Mammary epithelial cell (primary cell): ENCODE measurements at places on chromosomes 12 and 14.
A peak's percentile ranks its signal among the peaks of the same experiment; 100 is the strongest.

- DNase-seq, result no peak
Measured at GRCh38 chr12:47877081-47877480, 27.7 kb downstream of the VDR start.

DNA sequence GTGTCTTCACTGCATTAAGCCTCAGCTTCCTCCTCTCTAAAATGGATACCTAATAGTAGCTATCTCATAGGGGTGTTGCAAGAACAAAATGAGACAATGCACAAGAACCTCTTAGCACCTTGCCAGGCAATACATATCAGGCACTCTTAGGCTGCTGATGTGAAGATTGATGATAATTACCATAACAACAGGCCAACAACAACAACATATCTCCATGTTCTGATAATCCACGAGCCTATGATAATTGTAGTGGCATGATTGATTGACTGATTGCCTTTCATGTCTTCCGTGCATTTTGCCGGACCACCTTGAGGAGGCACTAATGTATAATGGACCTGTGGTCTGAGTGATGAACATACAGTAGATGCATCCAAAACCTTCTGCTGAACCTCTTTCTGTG is 50.7 kb upstream of the WSCD2 start:
- DNase-seq, result no peak

GRCh38 chr14:54086767-54087166 is 130.1 kb upstream of the BMP4 start:
- no peak for DNase-seq

DNA sequence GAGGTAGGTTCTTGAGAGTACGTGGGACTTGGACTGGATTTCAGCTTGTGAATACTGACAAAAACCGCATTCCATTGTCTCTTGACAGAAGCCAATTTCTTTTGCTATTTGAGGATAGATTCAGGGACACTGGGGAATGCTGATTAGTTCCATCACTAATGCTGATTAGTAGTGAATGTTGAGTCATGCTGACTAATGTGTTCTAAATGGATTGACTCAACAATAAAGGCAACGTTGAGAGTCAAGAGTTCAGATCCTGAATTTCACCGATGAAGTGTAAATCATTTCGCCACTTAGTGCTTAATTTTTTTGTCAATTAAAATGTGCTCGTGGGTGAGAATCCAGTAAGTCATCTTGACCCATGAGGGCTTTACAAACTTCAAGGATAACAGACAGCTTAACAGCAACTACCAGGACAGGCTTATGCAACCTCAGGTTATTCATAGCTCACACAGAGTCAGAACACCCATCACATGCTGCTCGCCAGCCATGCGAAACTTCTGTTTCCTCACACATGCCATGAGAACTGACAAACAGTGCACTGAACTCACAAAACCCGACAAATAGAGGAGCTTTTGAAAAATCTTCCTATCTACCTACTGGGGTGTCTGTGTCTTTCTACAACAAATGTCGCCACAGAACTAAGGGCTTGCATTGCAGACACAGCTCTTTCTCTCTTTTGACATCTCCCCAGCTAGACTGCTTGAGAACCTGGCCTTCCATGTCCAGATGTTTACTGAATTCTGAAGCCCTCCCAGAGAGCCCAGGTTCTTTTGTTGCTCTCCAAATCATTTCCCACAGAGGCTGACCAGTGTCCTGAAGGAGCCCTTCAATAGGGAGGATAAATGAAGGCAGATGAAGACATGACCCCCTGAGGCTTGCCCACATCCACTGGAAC is 316.4 kb downstream of the ZFP36L1 start:
- DNase-seq, result peak; percentile 93

- DNase-seq, result no peak
Measured at GRCh38 chr12:3750616-3751015, 2.3 kb downstream of the CRACR2A start.

- no peak for DNase-seq
Measured at GRCh38 chr12:51389302-51389999, 1.8 kb downstream of the GALNT6 start.

DNA sequence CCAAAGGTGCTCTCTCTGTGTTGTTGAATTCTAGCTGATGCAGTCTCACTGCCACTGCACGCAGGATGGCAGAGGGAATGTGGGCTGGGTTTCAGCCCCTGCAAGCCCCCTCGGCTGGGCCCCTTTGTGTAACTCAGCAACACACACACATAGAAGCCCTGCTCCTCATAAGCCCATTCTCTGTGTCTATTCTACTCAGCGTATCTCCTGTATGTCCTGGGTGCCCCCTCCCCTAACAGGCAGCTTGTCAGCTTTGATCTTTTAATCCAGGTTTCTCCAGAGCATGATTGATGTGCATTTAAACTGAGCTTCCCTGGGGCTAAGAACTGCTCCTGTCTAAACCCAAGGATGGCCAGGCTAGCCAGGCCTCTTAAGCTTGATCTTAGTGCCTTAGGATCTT is 43.0 kb downstream of the SRRM4 start:
- no peak for DNase-seq

DNA sequence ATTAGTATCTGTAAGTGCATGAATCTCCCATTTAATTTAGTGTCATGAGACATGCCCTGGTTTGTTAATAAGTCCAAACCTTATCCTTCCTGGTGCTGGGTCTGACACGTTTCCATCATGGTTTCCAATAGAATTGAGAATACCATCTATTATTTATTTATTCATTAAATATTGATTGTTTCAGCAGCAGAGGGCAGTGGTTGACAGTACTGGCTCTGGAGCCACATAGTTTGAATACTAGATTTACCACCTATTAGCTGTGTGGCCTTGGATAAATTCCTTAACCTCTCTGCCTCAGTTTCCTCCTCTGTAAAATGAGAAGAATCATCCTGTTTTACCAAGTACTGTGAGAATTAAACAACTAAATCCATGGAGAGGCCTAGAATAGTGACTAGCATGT is 941 bp upstream of the STAB2 start:
- DNase-seq, result no peak

DNA sequence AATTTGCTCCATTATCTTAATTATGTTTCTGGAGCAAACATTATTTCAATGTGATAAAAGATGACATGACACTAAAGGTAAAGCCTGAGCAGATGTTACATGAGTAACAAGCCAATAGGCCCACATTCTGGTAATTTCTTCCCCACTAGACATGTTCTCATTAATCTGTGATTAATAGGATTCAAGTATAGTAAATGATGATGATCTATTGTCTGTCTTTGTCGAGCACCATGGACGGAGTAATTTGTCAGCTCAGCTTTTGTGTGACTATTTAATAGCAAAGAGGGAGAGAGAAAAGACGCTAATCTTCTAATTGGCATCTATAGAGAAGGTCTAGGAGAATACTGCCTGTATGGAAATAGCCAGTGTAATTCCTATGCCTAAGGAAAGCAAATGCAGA is 62.2 kb upstream of the INSM2 start:
- no peak for DNase-seq

DNA sequence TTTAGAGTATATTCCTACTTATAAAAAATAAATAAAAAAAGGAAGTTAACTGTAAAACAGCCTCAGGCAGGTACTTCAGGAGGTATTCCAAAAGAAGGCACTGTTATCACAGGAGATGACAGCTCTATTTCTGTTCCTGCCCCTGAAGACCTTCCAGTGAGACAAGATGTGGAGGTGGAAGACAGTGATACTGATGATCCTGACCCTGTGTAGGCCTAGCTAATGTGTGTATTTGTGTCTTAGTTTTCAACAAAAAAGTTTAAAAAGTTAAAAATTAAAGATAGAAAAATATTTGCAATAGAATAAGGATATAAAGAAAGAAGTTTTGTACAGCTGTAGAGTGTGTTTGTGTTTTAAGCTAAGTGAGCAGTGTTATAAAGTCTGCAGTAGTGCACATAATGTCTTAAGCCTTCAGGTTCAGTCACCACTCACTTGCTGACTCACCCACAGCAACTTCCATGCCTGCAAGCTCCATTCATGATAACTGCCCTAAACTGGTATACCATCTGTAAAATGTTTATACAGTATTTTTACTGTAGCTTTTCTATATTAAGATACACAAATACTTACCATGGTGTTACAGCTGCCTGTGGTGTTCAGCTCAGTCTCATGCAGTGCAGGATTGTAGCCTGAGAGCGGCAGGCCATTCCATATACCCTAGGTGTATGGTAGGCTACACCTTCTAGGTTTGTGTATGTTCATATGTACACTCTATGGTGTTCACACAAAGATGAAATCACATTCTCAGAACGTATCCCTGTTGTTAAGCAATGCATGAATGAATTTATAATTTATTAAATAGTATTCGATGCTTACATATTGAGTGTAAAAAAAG is 121.1 kb downstream of the ANO6 start:
- DNase-seq, result peak; percentile 79

DNA sequence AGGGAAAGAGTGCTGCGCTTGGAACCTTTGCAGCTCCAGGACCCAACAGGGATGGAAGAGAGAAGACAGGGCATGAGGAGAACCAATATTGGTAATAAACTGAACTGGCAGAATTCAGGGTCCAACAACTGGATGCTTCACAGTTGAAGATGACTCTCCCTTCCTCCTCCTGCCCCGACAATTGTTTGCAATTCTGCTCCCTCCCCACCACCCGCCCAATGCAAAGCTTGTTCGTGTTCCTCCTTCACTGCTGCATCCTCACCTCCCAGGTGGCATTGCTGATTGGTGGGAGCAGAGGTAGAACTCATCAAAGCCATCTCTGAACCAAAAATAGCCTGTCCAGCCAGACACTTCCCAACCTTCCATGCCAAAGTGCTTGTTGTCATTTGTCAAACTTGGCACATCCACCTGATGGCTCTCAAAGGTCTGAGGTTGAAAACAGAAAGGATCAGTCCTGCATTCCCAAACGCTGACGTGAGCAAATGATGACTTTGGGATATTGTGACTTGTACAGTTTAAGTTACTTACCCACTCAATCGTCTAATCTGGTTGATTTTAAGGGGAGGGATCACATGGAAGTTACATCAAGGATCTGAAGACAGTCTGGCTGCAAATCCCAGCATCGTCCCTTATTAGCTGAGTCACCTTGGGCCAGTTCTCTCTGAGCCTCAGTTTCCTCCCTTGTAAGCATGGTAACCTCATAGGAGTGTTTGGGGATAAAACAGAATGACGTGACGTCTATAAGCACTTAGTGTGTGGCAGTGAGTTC is 242.6 kb upstream of the CRY1 start:
- DNase-seq, result no peak

GRCh38 chr12:115017346-115017745 is 333.4 kb upstream of the TBX3 start:
- DNase-seq, result no peak

- DNase-seq, result peak; percentile 64
Measured at GRCh38 chr14:55038708-55039107, 11.7 kb downstream of the SOCS4 start.

GRCh38 chr14:95033682-95034632 is 123.4 kb downstream of the DICER1 start:
- no peak for DNase-seq

- DNase-seq, result no peak
Measured at GRCh38 chr12:4787965-4788364, 67.8 kb downstream of the GALNT8 start.

DNA sequence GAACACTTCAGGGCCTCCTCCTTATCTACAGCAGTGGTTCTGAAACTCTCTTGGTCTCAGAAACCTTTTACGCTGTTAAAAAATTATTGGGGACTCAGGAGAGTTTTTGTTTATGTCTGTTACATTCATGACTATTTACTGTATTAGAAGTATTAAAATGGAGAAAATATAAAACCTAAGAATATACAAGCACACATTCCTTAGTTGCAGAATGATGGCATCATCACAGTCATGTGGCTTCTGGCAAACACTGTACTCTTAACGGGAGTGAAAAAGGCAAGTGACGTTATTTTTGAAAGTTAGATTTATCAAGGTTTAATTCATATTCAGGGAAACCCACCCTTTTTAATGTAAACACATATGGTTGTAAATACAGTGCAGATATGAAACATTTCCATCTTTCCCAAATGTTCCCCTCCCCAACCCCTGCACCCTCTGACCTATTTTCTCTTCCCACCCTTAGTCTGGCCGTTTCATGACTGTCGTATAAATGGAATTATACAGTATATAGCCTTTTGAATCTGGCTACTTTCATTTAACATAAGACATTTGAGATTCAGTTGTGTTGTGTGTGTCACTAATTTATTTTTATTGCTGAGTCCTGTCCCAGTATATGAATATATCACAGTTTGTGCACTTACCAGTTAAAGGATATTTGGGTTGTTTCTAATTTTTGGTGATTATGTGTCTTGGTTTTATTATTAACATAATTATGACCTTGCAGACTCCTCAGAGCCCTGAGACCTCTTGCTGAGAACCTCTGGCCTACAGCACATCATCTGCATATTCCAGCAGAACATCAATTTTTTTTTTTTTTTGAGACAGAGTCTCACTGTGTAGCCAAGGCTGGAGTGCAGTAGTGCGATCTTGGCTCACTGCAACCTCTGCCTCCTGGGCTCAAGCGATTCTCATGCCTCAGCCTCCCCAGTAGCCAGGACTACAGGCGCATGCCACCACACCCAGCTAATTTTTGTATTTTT is 457.0 kb downstream of the PCNX1 start:
- DNase-seq, result no peak

DNA sequence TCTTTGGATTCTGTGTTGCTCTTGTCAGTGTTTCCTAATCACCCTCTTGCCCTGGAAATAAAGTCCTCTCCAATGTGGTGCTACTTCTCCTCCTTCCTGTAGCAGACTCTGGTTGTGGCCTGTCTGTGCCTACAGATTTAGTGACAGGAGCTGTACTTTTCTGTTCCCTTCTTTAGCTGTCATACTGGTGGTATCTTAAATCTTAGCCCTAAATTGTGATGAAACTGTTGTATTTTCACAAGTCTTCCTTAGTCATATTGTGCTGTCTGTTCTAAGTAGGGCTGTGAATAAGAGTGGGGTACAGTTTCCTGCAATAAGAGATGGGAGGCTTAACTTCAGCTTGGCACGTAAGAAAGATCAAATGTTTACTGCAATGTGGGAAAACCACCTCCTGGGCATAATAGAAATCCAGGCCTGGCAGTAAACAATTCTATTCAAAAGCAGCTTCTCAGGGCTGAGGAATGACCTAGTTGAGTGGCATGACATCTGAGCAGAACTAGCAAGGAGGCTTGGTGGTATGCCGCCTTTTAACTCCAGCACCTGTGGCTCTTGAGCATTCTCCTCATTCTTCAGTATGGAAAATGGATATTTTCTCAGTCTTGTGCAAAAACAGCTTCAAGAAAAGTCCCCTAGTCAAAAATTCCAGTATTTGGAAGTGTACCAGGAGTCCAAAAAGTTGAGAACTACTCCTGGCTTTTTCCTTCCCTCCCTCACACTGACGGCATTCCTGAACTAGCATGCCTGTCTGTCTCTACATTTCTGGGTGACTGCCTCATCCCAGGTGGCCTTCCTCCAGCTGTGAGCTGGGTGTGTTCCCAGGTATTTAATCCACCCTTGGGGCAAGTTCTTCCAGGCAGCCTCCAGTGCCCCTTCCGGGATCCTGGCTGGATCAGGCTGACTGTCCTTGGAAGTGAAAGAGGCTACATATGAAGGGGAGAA is 19.5 kb downstream of the ANO6 start:
- peak; percentile 86 for DNase-seq

GRCh38 chr12:132324841-132325732 is 4.3 kb downstream of the GALNT9 start:
- DNase-seq, result no peak

GRCh38 chr12:58645946-58646345 is 274.4 kb downstream of the LRIG3 start:
- no peak for DNase-seq
